ENCODE measurements at places on chromosomes 1 and 21.

DNA sequence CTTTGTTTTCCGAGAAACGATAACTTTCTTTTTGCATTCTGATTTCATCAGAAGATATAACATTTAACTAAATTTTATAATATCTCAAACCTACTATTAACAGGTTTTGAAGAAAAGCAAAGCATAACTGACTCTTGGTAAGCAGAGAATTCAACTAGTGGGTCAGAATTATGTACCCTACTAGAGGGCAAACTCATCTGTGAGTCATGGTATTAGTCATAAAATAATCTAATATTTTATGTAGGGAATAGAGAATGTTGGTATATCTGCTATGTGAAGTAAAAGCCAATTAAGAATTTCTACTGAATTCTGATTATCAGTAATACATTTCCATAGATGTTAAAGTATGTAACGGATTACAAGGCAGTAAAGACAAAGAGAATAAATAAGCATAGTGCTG is 56.8 kb downstream of the USP1 start:
- DNase-seq, result no peak

- DNase-seq, result no peak
These were observed 44.5 kb downstream of the SLC22A15 start for GRCh38 chr1:116020668-116021272.

GRCh38 chr21:36691555-36692041 is 7.3 kb upstream of the SIM2 start:
- no peak for DNase-seq

DNA sequence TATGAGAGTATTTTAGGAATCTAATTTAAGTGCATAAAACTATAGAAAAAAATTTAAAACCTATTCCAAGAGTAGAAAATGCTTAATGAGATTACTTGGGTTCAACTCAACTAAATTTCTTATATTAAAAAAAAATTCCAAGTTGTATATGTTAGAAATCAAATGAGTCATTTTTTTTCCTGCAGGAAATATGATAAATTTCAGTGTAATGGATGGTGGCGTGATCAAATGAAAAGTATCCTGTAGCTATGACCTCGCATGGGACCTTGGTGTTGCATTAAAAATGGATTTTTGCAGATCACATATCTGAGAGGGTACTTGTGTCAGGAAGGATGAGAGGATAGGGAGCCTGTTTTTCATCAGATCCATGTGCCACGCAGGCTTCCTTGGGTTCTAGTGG is 17.9 kb downstream of the ATP5PO start:
- no peak for DNase-seq

- DNase-seq, result no peak
These were observed 11.3 kb upstream of the BACH1 start for GRCh38 chr21:29287383-29287782.

DNA sequence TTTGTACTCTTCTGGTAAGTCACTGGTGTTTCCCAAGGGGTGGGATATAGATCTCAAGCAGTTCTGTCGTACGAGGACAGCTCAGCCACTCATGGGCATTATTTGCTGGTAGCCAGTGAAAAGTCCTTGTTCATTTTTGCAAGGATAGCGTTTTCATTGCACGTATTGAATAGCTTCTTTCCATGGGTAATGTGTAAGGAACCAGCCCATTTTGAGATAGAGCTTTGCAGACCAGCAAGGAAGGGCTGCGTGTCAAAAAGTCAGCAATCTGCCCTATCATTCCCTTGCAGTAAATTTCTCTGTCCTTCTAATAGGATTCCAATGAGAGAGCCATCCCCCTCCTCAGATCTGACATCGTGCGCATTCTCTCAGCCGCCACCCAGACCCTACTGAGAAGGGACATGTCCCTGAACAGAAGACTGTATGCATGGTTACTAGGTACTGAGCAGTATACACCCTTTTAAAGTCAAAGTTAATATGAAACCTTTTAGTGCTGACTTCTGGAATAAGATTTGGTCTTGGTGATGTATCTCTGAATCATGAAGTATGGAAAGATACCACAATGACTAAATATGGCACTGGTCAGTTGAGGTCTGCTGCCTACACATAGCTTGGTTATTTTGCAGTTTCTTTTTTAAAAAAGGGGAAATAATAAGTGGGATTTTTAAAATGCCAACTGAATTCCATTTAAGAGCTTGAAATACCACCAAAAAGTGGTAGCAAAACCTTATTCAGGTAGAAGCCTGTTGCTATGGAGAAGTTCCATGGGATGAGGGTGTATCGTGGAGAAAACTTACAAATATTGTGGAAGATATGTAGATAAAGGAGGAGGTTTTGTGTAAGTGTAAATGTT is 55.3 kb downstream of the DOP1B start:
- no peak for DNase-seq
